Stimulated activated CD8-positive, alpha-beta memory T cell treated with anti-CD3 and anti-CD28 coated beads, Interleukin-4, amount 100 ng/mL, for 4 hours (primary cell): ENCODE measurements at places on chromosomes 4 and X.

DNA sequence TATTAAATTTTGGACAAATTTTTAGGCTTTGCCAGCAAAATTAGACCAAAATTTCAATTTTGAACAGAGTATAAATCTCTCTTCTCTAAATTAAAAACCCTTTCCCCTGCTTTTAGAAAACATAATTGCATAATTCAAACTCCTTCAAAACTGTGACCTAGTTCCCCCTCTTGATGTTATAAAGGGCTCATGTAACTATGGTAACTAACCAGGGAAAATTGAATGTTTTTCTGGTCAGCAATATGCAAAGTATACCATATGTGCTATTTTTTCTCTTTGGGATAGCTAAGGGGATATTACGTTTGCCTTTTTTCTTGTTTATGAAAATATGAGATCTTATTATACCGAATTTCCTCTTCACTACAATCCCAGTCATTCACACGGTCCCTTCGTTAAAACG, 5.1 kb upstream of the ING2 start:
- DNase-seq, result no peak

DNA sequence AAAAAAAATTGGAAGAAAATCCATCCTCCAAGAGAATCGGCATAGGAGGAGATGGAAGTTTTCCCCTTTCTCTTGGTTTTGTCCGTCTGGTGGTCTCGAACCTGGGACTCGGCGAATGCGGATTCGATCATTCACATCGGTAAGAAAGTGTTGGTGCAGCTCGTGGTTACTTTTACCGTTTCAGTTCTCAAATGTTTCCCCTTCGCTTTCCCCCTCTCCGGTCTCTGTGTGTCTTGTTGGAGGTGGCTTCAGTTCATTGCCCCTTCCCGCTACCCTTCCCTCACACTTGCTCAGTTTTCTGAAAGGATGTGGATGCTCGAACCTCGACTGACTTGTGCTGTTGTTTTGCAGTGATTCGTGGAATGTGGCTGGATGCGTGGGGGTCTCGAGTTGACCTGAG, 840 bp downstream of the GRID2 start:
- no peak for DNase-seq

- no peak for DNase-seq
Measured at GRCh38 chrX:53266914-53267313, 14.5 kb downstream of the IQSEC2 start.

- no peak for DNase-seq
Measured at GRCh38 chr4:169774466-169775445, 17.0 kb upstream of the HPF1 start.

- no peak for DNase-seq
Measured at GRCh38 chr4:171561419-171561818, 251.8 kb upstream of the GALNTL6 start.

GRCh38 chr4:70925418-70925817, 23.2 kb downstream of the MOB1B start:
- no peak for DNase-seq

DNA sequence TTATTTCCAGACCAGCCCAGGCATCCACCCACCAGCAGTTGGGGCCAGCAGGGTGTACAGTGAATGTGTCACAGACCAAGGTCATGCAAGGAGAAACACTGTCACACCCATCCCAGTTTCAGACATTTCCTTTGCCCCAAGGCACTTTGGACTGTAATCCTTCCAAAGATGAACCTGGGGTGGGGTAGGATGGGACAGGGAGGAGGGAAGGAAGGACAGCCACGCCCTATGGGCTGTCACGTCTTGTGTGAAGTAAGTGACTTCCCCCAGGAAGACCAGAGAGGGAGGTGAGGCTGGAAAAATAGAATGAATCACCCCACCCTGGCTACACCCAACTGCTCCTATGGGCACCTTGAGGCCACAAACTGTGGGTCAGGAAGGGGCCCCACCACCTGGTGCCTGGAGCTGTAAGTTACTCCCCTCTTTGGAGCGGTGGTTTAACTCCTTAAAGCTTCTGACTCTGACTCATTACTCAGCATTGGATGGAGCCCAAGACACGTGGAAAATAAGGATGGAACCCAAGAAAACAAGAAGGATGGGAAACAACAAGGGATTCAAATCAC, 349.9 kb upstream of the KLF3 start:
- no peak for DNase-seq
